ENCODE measurements at places on chromosomes 4 and X.

GRCh38 chrX:63402106-63402505 lies 51.0 kb upstream of the SPIN4 start:
- no peak for DNase-seq

- no peak for DNase-seq
Measured at GRCh38 chr4:105241451-105241850, 94.8 kb downstream of the TET2 start.

DNA sequence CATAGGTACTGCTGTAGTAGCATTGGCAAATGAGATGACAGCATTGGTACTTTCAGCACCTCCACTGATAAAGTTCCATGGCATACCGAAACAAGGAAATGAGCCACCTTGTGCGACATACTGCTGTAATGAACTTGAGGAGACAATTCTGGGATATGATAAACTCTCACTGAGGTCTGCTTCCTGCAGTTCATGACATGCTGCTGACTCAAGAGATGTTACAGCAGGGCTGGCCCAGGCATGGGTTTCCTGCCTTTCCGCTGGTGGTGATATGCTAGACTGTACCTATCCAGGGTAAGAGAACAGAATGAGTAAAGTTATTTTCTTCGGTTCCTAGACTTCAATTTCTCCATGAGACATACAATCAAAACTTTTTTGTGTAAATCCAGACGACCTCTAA lies 17.1 kb downstream of the BEND2 start:
- no peak for DNase-seq

GRCh38 chr4:166078955-166079354 lies 205.9 kb downstream of the TLL1 start:
- DNase-seq = no peak

- DNase-seq = no peak
Measured at GRCh38 chrX:34559325-34559724, 97.8 kb downstream of the TMEM47 start.

DNA sequence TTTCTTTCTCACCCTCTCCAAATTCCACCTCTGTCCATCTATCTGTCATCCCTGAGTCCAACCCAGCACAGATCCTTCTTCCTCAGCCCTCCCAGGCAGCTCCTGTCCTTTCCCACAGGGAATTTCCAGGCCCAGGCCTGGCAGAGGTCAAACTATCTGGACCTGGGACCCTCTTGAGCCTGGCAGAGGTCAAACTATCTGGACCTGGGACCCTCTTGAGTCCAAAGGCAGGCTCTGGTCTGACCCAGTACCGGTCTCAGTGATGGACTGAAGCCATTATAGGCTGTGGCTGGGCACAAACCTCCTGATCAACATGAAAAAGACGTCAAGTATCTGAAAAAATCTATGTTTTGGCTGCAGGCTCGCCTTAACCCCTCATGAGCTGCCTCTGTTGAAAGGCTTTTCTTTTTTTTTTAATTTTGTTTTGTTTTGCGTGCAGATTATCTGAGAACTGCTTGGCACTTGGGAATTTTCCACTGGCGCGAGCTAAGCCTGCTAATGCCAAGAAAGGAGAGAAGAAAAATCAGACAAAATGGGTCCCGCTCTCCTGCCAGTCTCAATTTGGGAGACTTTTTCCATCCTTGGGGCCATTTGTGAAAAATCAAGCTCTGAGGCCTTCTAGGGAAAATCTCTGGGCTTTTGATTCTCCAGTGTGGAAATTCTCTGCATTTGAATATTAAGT lies 31.2 kb downstream of the MSX1 start:
- no peak for DNase-seq

GRCh38 chr4:123506011-123506695 lies 109.6 kb downstream of the SPRY1 start:
- DNase-seq = no peak

DNA sequence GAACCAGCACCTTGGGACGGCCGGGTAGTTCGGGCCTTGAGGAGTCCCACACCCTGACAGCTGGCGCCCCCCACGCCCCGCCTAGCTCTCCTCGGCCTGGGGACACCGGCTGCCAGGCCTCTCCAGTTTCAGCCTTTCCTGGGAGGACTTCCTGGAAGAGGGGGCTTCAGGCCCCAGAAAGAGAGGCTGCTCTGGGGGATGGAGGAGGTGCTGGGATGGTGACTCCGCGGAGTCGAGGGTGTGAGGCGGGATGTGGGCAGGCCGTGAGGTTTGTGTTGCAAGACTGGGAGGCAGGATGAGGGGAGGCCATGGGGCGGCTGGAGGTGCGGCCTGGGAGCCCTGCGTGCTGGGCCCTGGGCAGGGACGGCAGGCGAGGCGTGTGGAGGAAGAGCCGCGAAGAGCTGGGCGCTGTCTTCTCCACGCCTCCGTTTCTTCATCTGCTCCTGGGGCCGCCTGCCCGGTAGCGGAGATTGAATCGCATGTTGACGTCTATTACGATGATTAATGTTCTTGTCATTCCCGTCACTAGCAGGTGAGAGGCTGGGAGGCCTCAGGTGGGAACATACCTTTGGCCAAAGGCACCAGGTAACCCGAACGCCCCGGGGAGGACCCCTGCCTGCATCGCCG lies 918 bp upstream of the FGFRL1 start:
- DNase-seq = peak; percentile 18

- DNase-seq = peak; percentile 18
Measured at GRCh38 chr4:104490770-104491480, 3.8 kb downstream of the CXXC4 start.

DNA sequence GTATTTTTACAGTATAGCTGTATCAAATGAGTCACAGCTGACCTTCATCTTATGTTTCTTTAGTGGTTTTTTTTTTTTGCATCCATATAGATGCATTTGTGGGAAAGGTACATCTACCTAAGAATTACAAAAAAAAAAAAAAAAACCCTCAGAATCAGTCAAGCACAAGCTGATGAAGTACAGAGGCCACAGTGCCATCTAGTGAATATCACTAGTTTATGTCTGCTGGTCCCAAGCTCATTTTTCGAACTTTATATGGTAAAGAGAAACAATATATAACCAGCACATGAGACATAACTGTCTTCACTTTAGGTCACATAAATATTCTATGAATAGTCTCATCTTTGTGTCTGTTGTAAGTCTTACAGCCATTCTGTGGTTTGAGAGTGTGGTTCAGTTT lies 220.1 kb downstream of the DLG3 start:
- DNase-seq = no peak

GRCh38 chr4:176409627-176410026 lies 89.9 kb downstream of the SPCS3 start:
- DNase-seq = no peak

DNA sequence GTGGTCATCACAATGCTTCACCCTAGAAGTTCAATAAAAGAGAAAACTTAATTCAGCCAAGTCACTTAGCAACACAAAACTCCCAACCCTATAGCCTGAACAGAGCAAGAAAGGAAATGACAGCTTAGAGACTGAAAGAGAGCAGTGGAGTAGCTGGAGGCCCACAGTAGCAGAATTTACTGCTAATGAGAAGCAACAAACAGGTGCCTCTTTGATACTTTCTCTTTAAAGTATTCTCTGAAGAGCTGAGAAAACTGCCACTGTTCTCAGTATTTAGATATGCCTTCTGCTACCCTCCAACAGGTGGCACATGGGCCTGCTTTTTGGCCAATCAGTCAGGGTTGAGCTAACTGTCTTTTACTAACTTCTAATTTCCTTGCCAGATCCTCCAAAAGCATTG lies 240.0 kb downstream of the GPC3 start:
- no peak for DNase-seq

GRCh38 chr4:89836897-89837384 lies at the start of gene SNCA:
Gene SNCA (minus strand): TSS chr4:89837161. CDS start chr4:89835667, 1,494 bp downstream.
- no peak for DNase-seq

DNA sequence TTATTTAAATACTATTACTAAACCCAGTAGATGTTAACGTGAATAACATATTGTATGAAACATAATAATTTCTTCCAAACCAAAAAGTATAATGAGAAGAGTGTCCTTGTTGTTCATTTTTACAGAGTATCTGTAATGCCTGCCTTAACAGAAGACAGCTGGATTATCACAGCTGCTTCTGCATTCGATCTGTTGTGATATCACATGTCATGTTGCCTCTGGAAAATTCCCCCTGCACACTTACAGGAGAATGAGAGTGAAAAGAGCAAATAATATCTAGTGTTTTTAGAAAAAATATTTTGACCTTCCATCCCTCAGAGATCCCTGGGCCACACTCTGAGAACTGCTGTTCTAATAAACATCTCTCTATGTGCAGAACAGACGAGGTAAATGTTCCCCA lies 240.1 kb upstream of the NOCT start:
- DNase-seq = no peak

GRCh38 chrX:79630033-79631009 lies 263.2 kb upstream of the ITM2A start:
- no peak for DNase-seq

DNA sequence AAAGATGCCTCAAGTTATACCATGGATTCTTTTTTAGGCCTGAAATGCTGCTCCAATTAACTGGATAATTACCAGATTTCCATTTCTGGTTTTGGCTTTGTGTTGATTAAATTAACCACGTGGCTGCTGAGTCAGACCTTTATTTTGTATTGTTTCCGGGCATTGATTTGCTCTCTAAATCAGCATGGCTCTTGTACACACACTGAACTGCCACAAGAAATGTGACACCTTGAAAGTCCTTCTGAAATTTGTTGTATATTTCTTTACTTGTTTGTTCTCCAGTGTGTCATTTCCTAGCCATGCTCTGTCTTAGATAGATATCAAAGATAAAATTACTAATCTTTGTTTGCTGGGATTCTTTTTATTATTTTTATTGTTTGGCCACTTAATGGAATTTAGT lies 11.7 kb downstream of the MTTP start:
- DNase-seq = no peak

DNA sequence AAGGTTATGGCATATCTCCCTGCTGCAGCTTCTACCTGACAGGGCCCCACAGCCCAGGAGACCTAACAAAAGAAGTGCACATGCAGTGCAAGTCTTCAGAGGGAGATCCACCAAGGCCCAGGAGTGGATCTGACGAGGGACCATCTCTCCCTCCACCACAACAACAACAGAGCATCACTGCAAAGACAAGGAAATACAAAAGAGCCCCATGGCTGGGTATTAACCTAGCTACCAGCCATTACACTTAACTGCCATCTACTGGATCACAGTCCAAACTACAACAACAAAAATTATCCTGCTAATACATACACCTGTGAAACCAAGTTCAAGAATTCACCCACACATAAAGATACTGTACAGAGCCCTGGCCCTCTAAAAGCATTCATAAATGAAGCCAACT lies 280.2 kb upstream of the SLC7A11 start:
- DNase-seq = no peak

DNA sequence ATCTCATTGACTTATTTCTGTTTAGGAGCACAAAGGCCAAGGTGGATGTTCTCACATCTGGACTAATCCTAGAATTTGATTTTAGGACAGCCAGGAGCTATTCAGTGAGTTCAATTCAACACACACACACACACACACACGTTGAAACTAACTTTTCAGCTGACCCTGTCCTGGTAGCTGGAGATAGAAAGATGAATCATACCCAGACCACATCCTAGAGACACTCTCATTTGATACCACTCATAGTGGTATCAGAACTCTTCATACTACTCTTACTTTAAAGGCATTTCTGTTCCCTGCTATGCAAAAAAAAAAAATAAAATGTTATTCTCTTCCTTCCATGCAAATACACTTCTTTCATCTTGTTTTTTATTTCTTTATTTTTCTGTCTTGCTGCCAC lies 36.7 kb downstream of the KLF8 start:
- no peak for DNase-seq

DNA sequence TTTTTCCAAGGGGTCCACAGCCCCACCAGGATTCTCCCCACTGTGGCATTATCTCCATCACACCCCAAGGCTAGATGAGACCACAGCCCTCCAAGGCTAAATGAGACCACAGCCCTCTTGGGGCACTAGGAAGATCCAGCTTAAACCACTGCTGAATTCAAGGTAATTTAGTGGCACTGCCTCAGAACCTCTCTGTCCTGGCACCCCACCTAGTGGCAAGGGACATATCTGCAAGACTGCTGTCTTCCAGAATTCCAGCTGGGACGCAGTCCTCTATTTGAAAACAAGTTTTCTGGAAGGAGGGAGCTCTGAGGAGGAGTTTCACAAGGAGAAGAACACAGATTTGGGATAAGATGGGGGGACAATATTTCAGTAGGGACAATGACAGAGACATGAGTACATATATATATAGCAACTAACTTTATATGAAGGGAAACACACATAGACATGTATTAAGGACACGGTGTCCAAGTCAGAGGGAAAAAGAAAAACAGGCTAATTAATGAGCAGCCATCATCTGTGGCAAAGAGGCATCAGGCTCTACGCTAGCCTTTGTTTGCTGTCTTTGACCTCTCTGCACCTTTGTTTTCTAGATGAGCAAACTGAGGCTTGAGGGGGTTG lies 9.3 kb downstream of the CETN2 start:
- DNase-seq = no peak

DNA sequence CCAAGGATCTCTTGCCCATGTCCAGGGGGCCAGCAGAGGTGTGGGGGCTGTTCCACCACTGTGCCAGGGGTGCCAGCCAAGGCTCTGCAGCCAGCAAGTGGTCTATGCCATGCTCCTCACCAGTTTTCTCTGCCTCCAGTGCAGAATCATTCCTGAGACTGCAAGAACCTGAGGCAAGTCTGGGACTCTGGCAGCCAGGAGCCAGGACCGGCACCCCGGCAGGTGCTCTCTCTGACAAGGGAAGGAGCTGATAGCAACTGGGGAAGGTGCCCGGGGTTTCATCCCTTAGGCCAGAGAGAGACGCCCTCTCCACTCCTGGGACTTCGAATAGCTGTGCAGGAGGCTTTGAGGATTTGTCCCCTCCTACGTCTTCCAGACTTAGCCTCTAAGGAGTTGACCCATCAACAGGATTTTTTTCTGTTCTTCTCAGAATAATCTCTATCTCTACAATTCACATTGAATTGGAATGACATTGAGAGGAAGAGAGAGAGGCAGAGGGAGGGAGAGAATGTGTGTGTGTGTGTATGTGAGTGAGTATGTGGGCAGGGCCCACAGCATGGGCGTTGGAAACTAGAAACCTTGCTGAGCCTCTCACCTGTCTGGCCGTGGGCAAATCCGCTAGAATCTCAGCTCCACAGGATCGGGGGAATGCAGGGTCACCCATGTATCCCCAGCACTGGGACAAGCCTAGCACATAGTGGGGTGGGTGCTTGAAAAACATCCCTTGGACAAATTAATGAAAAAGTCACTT lies 74.5 kb upstream of the AFAP1 start:
- DNase-seq = no peak

GRCh38 chrX:44945736-44946135 lies 72.7 kb downstream of the KDM6A start:
- DNase-seq = no peak

All from stimulated activated CD8-positive, alpha-beta memory T cell treated with anti-CD3 and anti-CD28 coated beads, Interleukin-4, amount 100 ng/mL, for 4 hours (primary cell).